ENCODE measurements at places on chromosomes 3 and 15. TPM values are rescaled to one million over a fixed set of nuclear protein-coding genes. Genes with fewer than 3 reads are reported as not detected.

NME9 gene
- 0.43 TPM for total RNA-seq

CCDC13 gene
- total RNA-seq = 0.28 TPM

ACTRT3 gene
- 0.10 TPM for total RNA-seq

PLXND1 gene
- 1.4 TPM for total RNA-seq

CYP19A1 gene
- total RNA-seq = not detected

COL8A1 gene
- total RNA-seq = 0.08 TPM

PCNP gene
- 153 TPM for total RNA-seq

TRH gene
- not detected for total RNA-seq

C3orf20 gene
- 0.15 TPM for total RNA-seq

EPHA6 gene
- not detected for total RNA-seq

KBTBD13 gene
- total RNA-seq = not detected

GOLGA8Q gene
- 0.75 TPM for total RNA-seq

ISL2 gene
- 0.13 TPM for total RNA-seq

C3orf22 gene
- total RNA-seq = not detected

ANKDD1A gene
- total RNA-seq = 6.7 TPM

PLCL2 gene
- total RNA-seq = 46.7 TPM

NR2F2 gene
- not detected for total RNA-seq

RAD51 gene
- total RNA-seq = 48.6 TPM

CHRNA5 gene
- total RNA-seq = 1.4 TPM
